ENCODE measurements at places on chromosomes 13 and 19. TPM values are rescaled to one million over a fixed set of nuclear protein-coding genes. Genes with fewer than 3 reads are reported as not detected.

TRPC4 gene
- 1.3 TPM for total RNA-seq

GRCh38 chr13:40341096-40341471, 325.4 kb downstream of the FOXO1 start:
- DNase-seq, result no peak

GRCh38 chr19:46984077-46985010, 35.3 kb upstream of the NPAS1 start:
- no peak for DNase-seq

SPATA13 gene
- total RNA-seq, result 9.0 TPM

DNA sequence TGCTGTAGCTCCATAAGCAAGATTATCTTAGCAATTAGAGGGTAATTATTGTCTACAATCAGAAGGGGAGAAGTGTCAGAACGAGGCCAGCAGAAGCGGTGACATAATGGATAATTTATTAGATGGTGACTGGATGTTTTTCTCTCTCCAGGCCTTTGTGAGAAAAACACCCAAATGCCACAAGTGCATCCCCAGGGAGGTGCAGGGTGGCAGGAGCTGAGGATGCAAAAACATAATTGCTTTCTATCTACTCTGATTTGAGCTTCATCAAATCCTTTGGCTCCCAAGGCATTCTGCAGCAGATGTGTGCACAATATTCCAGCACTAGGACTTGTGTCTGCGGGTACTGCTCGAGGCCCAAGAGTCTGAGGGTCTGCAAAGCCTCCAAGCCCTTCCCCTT, 220.1 kb upstream of the SERP2 start:
- DNase-seq, result no peak

DNA sequence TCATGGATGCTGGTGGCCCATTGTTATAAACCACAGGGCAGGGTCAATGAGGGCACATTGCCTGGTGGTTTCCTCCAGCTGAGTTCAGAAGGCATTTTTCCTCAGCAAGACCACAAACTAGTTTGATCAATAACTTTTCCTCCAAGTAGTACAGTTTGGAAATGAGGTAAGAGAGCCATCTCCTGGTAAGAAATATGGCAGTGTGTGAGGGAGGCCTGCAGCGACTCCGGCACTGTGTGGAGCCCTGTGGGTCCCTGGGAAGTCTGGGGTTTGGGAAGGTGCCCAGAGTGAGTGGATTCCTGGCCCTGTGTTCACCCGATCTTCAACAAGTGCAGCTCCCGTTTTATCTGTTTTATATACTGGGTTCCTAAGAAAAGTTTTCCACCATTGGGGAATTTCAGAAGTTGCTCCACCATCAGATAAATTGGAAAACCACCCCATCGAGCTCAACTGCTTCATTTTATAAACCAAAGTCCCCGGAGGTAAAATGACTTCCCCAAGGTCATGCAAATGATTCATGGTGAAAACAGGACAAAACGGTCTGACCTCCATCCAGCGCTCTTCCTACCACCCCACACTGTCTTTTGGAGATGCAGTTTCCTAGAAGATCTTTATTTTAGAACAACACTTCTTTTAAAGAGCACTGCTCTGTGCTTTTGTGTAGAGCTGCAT, 148.4 kb downstream of the KATNAL1 start:
- DNase-seq, result no peak

- DNase-seq, result no peak
Observed at GRCh38 chr13:97030705-97031452, 36.6 kb upstream of the OXGR1 start.
